ENCODE measurements at places on chromosomes 4 and X.

DNA sequence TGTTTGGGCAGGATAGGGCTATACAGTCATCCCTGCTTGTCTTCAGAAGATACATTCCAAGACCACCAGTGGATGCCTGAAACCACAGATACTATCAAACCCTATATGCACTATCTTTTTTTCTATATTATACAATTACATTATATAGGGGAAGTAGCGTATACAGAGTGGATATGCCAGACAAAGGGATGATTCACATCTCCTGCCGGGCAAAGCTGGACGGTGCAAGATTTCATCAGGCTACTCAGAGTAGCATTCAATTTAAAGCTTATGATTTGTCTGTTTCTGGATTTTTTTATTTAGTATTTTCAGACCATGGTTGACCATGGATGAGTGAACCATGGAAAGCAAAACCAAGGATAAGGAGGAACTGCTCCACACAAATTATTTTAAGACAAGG is 7.0 kb upstream of the AMTN start:
- DNase-seq, result no peak

DNA sequence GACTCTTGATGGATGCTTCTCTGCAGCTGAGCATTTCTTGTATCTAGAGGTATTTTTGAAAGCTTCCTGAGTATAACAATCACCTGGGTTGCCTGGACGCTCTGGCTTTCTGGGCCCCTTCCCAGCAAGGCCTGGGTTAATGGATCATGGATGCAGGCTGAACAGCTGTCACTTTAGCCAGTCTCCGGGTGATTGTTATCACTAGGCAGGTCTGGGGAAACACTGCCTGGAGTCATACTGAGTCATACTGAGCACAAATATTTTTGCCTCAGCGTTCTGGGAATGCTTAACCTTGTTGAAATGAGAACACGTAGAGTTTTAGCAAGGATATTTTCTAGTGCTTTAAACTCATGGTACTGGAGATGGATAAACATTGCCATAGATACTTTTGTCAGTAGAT is 102.6 kb downstream of the PHEX start:
- no peak for DNase-seq

DNA sequence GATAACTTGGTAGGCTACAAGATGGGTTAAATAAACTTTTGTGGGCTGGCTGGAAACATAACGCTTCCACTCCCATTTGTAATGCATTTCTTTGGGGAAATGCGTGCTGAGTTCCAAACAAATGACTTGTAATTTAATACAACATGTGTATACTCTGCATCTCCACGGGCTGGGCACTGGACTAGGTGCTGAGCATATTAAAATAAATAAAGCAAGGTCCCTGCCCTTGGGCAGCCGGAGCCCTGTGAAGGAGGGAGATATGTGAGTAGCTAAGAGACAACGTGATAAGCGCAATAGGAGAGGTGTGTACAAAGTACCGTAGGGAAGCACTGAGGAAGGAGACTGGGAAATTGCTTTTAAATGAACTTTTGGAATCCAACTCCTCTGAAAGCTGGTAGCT is 147.2 kb upstream of the RBPJ start:
- no peak for DNase-seq

GRCh38 chrX:18348047-18348446 is 6.4 kb downstream of the SCML2 start:
- DNase-seq, result no peak

DNA sequence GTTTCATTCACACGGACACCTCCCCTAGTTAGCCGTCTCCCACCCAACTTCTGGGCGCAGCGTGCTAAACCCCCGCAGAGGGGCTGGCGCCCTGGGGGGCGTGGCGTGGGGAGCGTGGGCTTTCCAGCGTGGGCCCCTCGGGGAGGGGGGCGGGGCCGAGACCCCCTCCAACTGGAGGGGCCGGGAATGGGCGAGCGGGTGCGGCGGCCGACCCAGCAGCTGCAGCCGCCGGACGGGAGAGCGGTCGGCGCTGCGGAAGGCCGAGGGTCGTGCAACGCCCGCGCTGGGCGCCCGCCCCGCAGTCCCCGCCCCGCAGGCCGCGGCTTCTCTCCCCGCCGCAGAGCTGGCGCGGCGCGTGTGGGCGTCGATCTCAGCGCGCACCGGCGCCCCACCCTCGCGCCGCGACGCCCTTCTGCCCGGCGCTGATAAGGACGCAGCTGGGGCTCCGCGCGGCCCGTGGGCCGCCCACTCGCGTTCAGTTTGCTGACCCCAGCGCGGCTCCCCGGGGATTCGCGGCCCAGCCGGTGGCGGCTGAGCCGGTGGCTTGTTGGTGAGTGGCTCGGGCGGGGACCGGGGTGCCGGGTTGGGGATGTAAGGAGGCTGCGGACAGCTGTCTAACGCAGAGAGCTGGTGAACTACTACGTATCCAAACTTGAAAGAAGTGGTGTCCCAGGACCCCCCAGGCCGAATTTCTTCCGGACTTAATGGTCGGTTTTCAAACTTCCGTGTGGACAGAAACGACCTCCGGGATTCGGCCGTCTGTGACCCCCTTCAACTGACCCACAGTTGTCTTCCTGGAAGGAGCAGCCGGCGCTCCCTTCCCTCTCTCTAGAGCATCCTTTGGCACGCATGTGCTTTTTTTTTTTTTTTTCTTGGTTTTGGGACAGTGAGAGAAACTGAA is 1.5 kb downstream of the FHDC1 start:
- no peak for DNase-seq

GRCh38 chrX:14489437-14489836 is 39.9 kb upstream of the GLRA2 start:
- DNase-seq, result no peak
